Activated T-cell treated with anti-CD3 and anti-CD28 coated beads for 1 hour (primary cell): ENCODE measurements at places on chromosomes 16 and 17.

GRCh38 chr17:40326832-40327199 lies 17.8 kb downstream of the RARA start:
- DNase-seq, result no peak

GRCh38 chr17:73976676-73977521 lies 226.6 kb upstream of the RPL38 start:
- no peak for DNase-seq

DNA sequence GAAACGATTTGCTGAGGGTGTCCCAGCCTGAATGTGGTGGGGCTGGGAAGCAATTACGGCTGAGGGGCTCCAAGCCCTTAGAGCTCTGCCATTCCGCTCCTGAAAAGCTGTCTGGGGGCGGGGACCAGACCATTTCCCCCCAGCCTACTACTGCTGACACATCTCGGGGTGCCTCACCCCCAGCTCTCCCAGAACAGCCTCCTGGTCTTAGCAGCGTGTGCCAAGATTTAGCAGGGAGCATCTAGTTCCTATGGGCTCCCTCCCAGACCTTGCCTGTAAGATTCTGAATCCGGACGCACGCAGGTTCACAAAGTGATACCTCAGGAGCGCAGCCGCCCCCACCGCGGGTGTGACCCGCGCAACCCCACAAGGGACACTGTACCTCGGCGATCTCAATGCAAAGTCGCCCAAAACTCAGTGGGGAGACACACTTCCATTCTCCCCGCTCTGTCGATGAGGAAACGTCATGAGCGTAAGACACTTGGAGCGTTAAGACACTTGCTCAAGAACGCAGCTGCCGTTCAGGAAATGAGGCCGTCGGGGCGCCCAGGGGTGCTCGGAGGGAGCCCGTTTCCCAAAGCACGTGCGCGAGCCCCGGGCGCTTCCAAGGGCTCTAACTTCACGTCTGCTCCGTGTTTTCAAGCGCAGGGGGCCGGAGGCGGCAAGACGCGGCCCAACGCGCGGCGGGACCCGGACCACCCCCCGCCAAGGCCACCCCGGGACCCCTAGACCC lies 629 bp downstream of the GEMIN4 start:
- DNase-seq, result peak; percentile 47

GRCh38 chr17:55284001-55284884 lies 19.5 kb downstream of the HLF start:
- no peak for DNase-seq

GRCh38 chr17:7756968-7757367 lies 39.4 kb downstream of the DNAH2 start:
- no peak for DNase-seq

DNA sequence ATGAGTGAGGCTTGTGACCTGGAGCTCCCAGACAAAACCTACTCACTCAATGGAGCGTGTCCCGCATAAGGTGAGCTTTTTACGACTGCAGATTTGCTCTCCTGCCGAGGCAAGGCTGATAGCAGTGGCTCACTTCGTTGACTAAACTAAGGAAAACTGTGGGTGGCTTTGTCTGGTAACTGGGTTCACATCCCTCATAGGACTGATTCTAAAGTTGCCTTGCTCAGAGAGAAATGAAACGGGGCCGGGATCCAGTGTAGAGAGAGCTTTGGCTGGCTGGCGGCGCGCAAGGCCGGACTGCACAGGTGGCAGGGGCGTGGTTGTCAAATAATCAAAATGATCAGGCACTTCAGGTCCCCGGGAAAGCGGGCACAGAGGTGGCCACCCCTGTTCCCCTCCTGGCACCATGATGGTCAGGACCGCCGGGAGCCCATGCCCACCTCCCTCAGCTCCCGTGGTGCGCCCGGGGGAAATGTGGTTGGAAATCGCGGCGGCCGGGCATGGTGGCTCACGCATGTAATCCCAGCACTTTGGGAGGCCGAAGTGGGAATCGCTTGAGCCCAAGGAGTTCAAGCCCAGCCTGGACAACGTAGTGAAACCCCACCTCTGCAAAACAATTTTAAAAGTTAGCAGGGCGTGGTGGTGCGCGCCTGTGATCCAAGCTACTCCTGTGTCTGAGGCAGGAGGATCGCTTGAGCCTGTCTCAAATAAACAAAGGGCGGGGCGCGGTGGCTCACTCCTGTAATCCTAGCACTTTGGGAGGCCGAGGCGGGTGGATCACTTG lies 26.6 kb upstream of the OR1F1 start:
- DNase-seq, result no peak

DNA sequence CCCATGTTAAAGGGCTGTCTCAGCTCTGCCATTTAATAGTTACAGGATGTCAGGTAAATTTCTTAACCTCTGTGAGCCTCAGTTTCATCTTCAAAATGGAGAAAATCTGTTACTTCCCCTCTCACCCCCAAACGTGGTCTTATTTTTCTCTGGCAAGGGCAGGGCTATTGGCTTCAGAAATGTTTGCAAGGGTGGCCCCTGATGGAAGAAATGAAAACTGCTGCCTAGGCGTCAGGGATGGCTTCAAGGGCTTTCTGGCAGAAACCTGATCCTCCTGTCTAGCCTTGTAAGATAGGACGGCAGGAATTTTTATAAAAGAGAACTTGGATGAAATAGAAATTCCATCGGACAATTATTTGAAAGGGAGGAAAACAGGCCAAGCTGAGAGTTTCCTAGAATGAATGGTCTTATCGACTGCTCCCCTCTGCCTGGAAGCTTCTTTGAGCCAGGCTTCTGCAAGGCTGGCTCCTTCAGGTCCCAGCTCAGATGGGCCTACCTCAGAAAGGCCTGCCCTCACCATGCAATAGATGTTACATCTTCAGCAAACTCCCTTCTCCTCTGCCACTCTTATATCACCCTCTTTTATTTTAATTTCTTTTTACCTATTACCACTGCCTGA lies 43.0 kb upstream of the TANGO6 start:
- DNase-seq, result peak; percentile 12

- no peak for DNase-seq
Measured at GRCh38 chr17:43074869-43075268, 49.8 kb downstream of the RND2 start.
